ENCODE measurements at places on chromosomes 4 and X. TPM values are rescaled to one million over a fixed set of nuclear protein-coding genes. Genes with fewer than 3 reads are reported as not detected.

MPC1L gene
- polyA plus RNA-seq = not detected

DCAF12L2 gene
- polyA plus RNA-seq = 2.3 TPM

TRPC3 gene
- 1.1 TPM for polyA plus RNA-seq

TCEAL2 gene
- polyA plus RNA-seq = 16.4 TPM

MAGEC2 gene
- not detected for polyA plus RNA-seq

P2RY10 gene
- 0.18 TPM for polyA plus RNA-seq

FAM9B gene
- 0.11 TPM for polyA plus RNA-seq

TRIM2 gene
- polyA plus RNA-seq = 68.1 TPM

XAGE2 gene
- polyA plus RNA-seq = not detected

- DNase-seq = no peak
Measured at GRCh38 chr4:121938282-121939092, 13.4 kb downstream of the TRPC3 start.

DNA sequence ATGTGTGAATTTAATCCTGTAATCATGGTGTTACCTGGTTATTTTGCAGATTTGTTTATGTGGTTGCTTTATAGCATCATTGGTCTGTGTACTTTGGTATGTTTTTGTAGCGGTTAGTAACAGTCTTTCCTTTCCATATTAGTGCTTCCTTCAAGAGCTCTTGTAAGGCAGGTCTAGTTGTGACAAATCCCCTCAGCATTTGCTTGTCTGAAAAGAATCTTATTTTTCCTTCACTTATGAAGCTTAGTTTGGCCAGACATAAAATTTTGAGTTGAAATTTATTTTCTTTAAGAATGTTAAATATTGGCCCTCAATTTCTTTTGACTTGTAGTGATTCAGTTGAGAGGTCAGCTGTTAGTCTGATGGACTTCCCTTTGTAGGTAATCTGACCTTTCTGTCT is 1096.1 kb upstream of the SLIT2 start:
- no peak for DNase-seq

GRCh38 chr4:72360075-72360474 is 208.9 kb downstream of the ADAMTS3 start:
- no peak for DNase-seq

- no peak for DNase-seq
Measured at GRCh38 chrX:73964579-73964978, 339.4 kb upstream of the ZCCHC13 start.

- no peak for DNase-seq
Measured at GRCh38 chr4:129532573-129532972, 436.6 kb downstream of the C4orf33 start.

GRCh38 chr4:16772366-16772850 is 126.0 kb downstream of the LDB2 start:
- DNase-seq = peak; percentile 34

- DNase-seq = no peak
Measured at GRCh38 chr4:98518559-98519267, 139.7 kb downstream of the TSPAN5 start.

DNA sequence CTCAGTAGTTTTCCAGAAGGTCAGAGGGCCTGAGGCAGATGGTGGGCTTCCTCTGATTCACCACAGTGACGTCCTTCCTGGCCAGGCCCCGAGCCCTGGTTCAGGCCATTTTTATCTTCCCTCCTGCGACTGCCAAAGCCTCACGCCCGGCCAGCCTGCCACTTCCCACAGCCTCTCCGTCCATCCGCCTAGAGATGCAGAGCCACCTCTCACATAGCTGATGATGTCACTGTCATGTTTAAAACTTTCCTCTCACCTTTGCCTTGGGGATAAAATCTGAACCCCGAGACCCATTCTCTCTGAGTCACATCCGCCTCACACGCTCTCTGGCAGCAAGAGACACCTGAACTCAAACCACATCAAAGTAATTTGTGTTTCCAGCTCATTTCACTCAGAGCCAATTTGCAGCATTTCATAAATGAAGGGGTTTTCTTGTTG is 175.3 kb downstream of the QDPR start:
- no peak for DNase-seq

DNA sequence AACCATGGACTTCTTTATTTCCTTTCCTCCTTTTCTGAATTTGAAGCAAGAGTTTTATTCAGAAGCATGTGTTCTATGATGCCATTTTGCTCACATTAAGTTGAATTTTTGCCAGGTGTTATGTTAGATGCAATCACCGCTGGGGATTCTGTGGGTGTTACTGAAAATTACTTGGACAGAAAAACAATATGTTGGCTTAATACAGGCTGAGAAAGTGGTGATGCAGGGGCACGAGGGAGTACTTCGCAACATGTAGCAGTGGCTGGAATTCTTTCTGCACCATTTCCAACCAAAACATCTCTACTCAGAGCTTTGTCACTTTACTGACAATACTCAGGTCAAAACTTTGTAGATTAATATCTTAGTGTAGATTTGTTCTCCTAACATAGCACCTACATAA is 109.2 kb upstream of the PCDH18 start:
- DNase-seq = no peak

- DNase-seq = no peak
Measured at GRCh38 chr4:169252339-169253112, 18.2 kb downstream of the SH3RF1 start.

- no peak for DNase-seq
Measured at GRCh38 chr4:179624768-179625181, 2182.5 kb upstream of the AGA start.

DNA sequence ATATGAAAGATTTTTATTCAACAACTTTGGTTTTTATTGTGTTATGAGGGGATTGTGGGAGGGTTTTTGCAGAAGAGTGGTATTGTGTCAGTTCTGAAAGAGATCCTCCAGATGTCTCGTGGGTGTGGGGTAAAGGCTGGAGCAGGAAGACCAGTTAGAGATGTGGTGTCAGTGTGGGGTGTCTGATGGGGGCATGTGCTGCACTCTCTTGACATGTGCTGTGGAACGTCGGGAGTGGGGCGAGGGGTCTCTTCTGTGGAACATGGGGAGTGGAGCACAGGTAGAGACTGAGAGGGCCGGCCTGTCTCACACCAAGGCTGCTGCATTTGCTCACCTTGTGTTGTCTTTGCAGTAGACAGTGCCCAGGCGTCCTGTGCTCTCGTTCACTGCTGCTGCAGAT is 37.6 kb downstream of the FAM193A start:
- no peak for DNase-seq

DNA sequence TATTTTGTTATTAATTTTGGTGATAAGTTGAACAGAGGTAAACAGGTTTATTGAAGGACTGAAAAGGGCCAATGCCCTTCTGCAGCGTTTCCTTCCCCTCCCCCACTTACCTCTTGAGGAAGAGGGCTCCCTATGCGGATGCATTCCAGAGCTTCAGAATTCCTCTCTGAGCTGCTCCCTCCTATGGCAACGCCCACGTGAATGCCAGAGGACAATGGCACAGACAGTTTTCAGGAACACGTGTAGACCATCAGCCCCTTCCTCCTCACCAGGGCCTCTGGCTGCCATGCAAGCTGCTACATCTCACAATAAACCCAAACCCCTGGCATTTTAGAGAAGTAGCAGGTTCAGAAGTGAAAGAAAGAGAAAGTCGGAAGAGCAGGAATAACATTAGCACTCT is 127.9 kb downstream of the CHRDL1 start:
- DNase-seq = no peak

DNA sequence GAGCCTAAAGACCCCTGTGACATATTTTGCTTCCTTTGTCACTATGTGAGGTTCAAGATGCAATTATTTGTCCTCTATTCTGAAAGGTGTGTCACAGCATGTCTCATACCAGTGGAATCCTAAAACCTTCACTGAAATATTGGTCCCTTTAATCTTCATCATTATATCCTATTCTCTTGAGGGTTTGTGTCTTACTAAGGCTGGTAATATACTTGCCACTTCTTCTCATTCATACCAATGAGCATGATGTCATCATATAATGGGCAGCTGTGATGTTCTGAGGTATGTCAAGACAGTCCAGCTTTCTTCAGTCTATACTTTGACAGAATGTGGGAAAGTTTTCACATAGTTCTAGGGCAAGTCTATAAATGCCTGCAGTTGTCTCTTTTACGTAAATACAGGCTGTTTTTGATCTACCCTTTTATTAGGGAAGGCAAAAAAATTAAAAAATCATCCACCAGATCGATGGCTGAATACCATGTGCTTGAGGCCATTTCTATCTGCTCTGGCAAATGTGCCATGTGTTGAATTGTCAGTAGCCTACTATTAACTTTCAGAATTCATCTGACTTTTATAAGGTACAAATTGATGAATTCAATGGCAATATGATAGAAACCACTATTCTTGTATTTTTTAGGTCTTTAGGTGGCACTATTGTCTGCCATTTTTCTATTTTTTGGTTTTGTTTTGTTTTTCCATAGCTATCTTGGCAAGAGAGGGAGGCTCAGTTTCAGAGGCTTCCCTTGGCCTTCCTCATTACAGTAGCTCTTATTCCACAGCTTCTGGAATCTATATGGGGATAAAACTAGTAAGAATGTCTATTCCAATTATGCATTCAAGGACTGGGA is 209.0 kb downstream of the PPARGC1A start:
- no peak for DNase-seq

- no peak for DNase-seq
Measured at GRCh38 chr4:147816382-147817254, 84.7 kb downstream of the ARHGAP10 start.

DNA sequence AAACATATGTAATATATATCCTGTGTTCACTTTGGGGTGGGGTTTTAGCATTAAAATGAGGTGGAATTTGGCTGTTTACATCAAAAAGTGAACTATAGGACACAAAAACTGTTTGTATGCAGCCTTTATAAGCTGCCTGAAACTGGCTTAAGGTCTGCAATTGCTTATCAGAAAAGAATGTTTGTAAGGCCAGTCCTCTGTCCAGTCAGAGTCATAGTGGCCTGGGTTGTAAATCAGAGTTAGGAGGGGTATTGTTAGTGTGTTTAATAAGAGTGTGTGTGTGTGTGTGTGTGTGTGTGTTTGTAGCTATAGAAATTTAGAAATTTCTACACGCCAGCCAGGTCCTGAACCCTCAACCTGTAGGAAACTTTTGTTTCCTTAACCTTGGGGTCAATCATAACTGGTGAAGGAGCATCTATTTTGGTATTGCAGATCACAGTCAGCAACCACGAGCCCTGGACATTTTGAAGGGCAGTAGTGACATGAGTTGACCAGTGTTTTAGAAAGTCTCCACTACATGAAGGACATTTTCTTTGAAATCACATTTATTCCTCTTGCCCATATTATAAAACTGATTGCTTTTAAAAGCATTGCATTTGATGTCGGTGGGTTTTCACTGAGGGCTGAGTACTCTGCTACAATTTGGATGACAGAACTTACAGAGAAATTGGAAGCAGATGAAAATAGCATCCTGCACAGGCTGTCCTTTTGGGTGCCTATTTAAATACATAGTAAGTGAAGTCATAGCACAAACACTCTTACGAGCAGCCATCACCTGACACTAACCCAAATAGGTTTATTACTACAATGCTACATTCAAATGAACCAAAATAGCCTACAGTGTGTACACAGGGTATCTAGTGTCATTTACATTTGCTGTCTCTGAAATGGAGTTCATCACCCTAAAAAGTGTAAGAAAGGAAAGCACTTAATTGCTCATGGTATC is 11.2 kb upstream of the TMEM154 start:
- no peak for DNase-seq

- DNase-seq = no peak
Measured at GRCh38 chrX:2828959-2829411, 255 bp downstream of the GYG2 start.

GRCh38 chr4:108053251-108053711 is 63.6 kb downstream of the HADH start:
- no peak for DNase-seq

GRCh38 chr4:128381748-128382559 is 94.3 kb upstream of the PGRMC2 start:
- DNase-seq = no peak

DNA sequence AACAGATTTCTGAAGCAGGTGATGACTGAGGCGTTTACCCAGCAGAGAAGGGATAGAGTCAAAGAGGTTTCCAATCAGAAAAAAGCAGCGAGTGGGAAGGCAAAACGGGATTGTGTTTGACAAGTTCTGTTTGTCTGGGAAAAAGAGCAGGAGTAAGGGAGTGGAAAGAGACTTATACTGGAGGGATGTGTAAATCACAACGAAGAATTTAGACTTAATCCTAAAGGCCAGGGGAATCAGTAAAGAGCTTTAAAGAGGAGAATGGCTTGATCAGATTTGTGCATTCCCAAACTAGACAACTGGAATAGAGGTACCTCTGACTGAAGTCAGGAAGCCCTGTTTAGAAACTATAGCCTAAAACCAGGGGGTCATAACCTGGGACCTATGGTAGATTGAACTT is 31.5 kb upstream of the LRBA start:
- no peak for DNase-seq

GRCh38 chrX:7069556-7069955 is 78.0 kb upstream of the STS start:
- no peak for DNase-seq

DNA sequence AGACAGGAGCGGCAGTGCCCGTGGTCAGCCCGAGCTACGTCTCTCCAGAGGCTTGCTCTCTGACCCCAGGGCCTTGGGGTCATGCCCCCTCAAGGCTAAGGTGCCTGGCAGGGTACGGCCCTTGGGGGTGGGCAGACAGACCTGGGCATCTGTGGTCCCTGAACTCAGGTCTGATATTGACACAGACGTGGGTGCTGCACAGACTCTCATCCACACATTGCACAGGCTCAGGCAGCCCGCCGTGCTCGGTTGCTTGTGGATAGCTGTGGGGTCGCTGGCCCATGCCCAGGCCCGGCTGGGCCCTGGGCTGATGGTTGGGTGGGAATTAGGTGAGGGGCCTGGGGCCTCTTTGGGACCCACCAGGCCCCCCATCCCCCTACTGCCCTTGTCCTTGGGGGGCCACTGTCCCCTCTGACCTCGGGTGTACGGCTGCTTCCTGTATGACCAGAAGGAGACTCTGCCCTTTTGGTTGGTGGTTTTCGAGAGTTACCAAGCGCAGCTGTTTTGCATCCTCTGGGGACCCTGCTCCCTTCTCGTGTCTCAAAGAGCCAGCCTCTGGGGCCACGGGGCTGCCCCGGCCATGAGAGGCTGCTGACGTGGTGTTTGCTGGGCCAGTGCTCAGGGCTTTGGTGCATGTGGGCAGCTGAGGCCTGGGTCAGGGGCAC is 10.1 kb downstream of the FGFRL1 start:
- DNase-seq = no peak

GRCh38 chr4:42638993-42639392 is 17.9 kb downstream of the ATP8A1 start:
- DNase-seq = no peak

DNA sequence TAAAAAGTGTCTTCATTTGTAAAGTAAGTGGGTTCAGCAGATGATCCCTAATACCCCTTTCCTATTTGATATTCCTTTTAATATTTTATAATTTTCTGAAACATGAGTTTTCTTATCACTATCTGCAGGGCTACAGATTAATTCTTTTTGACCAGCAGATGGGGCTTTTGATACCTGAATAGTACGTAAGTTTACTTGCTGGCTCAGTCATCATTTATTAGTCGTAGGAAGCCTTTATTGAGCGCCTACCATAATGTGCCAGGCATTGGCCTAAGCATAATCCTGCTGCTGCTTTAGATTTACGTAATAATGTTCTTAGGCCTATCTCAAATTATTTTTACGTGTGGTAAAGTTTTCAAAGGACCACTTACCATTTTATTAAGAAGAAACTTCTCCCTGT is 33.1 kb downstream of the OSTC start:
- no peak for DNase-seq

GRCh38 chr4:22514481-22514880 is 1.4 kb downstream of the ADGRA3 start:
- DNase-seq = no peak
